ENCODE measurements at places on chromosomes 5 and 9.
A peak's percentile ranks its signal among the peaks of the same experiment; 100 is the strongest.

GRCh38 chr5:170216257-170216864 is 16.4 kb upstream of the C5orf58 start:
- no peak for DNase-seq

DNA sequence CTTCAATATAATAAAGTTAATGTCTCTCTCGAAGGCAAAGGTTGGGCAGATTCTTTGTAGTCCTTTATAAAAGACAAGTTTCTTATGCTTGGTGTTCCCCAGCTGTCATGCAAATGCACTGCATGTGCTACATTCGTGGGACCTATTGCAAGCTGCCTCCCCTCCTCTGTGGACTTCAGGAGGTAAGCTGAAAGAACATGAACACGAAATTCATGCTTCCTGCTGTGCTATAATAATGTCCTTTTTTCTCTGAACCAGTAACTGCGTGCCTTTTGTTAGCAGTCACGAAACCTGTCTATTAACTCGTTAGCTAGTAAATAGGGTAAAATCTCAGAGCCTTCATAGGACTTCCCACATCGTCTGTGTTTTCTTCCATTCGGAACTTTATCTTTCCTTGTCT is 363.5 kb downstream of the CDH9 start:
- DNase-seq: no peak

GRCh38 chr5:170818232-170818631 is 34.7 kb downstream of the GABRP start:
- no peak for DNase-seq

DNA sequence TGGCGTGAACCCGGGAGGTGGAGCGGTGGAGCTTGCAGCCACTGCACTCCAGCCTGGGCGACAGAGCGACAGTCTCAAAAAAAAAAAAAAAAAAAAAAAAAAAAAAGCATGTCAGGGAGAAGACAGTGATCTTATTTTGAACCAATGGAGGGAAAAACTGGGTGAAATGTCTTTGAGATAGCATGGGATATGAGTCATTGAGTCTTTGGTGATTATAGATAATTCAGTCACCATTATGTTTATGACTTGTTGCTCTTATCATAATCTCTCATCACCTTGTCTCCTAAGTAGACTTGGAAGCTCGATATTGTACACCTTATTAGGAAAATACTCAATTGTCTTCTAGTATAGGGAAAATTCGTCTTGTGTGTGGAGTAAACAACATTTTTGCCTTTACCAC is 55.1 kb upstream of the KDM4C start:
- DNase-seq: no peak

DNA sequence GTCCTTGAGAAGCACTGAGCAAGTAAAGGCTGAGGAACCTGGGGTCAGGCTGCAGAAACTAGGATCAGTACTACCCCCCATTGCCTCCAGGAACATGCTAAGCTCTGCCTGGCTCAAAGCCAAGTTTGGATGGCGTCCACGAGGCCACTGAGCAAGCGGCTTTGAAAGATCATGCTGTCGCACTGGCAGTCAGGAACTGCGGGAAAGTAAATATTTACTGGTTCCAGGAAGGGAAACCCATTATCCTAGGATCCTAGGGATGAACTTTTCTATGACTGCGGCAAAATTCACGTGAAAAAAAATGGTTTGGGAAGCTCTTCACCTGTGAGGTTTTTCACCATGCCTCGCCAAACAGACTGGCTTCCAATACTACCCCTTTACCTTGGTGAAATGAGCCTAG is 75.3 kb upstream of the PJA2 start:
- DNase-seq: no peak

DNA sequence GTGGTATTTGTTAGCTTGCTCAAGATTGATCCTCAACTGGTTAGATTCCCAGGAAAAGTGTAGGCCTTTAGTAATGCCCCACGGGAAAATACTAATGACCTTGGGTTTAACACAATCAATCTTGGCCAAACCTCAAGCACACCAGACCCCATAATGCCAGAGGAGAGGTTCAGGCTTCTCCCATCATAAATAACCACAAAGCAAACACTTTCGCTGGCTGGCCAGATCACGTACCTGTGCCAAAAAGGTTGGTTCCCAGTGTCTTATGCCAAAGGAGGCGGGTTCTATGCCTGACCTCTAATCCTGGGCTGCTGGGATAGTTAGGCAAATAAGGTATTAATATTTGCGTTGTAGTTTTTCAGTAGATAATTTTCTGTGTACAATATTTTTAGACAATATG is 379.2 kb upstream of the CDH18 start:
- no peak for DNase-seq

GRCh38 chr5:134427540-134428041 is 15.9 kb upstream of the CDKN2AIPNL start:
- no peak for DNase-seq

- no peak for DNase-seq
Observed at GRCh38 chr9:132879457-132880323, 992 bp downstream of the SPACA9 start.

- no peak for DNase-seq
Observed at GRCh38 chr5:111743988-111744387, 13.0 kb downstream of the NREP start.

GRCh38 chr5:137280656-137281055 is 218.5 kb downstream of the SPOCK1 start:
- DNase-seq: no peak

DNA sequence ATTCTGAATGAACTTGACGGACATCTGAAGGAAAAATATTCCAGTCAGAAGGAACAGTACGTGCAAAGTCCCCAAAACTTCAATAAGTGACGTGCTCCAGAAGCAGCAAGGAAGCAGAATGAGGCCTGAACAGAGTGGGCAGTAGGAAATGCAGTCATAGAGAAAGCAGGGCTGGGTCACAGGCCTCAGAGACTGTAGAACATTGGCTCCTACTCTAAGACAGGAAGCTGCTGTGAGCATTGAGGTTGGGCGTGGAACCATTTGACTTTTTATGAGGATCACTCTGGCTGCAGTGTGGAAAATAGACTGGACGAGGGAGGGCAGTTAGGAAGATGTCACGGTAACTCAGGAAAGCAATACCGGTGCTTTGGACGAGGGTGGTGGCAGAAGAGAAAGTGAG is 64.0 kb downstream of the DOCK8 start:
- peak; percentile 68 for DNase-seq

DNA sequence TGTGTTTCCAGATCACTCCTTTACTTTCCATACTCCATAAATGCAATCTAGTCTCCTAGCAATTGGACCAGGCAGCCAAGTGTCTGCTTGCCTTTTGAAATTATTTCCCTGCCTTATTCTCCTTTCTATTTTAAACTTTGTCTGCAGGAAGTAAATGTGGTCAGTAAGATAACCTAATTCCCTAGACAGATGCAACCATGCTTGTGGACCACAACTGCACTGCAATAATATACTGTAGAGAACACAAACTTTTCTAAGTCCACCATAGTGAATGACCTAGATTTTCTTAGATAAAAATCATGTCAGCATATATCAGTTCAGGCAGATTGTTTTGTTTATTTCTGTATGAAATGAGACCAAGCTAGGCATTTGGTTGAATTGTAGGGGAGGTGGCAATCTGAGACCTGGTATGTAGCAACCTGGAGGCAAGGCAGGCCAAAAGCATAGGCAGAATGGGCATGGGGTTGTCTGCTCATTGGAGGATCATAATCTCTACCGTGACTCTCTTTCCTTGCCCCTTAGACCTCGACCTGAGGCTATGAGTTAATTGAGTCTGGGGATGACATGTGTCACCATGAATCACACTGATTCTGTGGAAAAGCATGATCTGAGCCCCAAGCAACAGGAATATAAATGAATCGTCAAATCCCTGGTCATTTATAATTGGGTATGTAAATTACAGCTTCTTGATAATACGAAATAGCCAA is 20.7 kb downstream of the ACTL7B start:
- DNase-seq: no peak

DNA sequence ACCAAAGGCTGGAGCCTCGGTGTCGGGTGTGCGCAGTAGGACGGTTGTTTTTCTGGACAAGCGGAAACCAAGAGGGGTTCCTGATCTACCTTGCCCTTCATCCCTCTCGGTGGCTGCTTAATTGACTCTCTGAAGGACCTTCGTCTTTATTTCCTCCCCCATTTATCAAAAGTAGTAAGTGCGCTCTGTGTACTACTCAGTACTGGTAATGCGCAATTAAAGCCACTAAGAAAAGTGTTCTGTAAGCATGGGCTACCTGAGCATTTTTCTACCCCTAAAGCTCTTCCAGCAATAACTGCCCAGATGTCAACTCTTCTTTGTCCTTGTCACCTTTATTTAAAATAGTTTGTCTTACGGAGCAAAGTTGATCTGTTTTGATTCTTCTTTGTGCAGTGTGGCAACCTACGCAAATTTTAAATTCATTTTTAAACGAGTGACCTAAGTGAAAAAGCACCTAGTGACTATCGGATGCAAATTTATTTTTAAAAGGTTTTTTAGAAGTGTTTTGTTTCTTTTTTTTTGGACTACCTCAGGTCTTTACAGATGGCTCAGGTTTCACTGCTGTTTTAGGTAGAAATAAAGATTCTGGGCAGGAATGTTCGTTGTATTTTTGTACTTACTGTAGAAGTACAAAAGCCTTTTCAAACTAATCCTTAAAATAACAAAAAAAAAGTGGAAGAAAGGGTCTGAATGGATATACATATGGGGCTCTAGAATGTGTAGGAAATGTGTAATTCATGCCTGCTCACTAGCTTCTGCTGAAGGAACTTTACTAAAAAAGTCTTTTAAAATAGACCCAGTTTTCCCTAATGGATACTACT is 2.0 kb downstream of the JMY start:
- no peak for DNase-seq

DNA sequence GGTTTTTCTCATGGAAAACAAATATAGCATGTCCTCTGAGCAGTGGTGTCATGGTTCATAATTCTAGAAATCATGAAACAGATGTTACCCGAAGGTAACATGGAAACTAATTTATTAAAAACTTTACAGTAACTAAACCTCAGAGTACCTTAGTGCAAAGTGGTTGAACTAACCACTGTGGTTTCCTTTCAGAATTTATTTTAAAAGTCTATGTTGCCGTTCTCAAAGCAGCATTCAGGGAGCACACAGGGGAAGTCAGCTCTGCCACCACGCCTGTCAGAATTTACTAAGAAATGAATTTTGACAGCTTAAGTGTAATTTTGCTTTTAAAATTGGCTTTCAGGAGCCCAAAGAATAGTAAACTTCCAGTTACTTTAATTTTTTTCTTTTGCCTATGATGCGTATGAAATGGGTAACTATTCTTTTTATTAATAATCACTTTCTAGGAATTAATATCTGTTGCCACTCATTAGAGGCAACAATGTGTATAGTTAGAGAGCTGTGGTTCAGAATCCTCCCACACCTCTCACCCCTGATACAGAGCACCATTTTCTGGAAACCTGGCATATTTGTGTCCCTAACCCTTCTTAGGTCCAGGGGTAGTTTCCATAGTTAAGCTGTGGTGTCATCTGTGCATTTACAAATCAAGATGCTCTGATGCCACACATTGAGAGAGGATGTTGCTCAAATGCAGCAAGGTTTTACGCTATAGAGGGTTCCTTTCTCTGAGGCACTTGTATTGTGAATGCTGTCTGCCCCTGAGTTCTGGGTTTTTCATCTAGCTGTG is 202.6 kb downstream of the ZSWIM6 start:
- DNase-seq: peak; percentile 1

- DNase-seq: no peak
Observed at GRCh38 chr5:151181818-151182523, 24.4 kb upstream of the ANXA6 start.

GRCh38 chr5:158521995-158522394 is 577.7 kb downstream of the EBF1 start:
- no peak for DNase-seq

GRCh38 chr9:103188781-103189350 is 193.7 kb downstream of the CYLC2 start:
- no peak for DNase-seq

GRCh38 chr5:59599729-59600128 is 293.8 kb downstream of the PDE4D start:
- no peak for DNase-seq

DNA sequence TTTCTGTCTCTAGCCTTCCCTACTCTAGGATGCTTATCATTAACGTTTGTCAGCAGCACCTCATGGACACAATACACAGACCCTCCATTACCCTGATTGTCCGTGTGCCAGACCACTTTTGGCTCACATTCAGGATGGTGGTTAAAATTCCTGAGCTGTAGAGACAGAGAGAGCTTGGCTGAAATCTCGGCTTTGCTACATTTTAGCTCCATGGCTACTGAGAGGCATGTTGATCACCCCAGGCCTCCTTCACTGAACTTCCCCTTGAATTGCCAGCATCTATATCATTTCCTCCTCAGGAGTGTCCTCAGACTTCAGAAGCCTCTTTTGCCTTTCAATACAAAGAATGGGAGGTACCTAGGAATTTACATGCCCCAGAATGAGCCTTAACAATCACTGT is 104.7 kb upstream of the ISL1 start:
- DNase-seq: no peak

GRCh38 chr5:103216697-103217096 is 41.9 kb upstream of the MACIR start:
- no peak for DNase-seq

DNA sequence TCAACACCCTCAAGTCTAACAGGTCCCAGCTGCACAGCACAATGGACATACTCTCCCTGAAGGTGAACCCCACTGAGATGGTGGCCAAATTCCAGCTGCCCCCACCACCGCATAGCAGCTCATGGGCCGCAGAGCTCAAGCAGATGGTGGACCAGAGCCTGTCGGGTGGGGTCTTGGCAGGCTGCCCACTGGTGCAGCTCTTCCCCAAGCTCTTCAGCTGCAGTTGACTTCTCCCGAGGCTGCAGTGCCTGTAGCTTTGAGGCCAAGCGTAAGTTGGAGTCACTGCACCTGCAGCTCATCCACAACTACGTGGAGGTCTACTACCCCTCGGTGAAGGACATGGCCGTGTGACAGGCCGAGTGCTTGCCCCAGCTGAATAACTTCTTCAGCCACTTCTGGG is 56.6 kb upstream of the SPTLC1 start:
- no peak for DNase-seq
